ENCODE measurements at places on chromosomes 5 and 9.

DNA sequence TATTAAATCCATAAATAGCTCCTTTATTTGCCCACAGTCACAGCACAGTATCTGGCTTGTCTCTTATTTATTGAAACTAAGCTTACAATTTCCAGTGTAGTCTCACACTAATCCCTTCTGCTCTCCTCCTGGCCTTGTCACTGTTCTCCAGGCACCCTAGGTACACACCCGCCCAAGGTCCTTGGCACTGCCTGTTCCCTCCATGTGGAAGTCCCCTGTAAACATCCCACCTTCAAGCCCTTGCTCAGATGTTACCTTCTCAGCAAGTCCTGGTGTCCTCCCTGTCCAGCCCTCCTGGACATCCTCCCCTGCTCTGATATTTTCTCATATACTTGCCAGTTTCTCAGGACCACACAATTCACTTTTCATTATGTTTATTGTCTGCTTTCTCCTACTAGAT, 44.2 kb upstream of the CFAP157 start:
- DNase-seq, result no peak

DNA sequence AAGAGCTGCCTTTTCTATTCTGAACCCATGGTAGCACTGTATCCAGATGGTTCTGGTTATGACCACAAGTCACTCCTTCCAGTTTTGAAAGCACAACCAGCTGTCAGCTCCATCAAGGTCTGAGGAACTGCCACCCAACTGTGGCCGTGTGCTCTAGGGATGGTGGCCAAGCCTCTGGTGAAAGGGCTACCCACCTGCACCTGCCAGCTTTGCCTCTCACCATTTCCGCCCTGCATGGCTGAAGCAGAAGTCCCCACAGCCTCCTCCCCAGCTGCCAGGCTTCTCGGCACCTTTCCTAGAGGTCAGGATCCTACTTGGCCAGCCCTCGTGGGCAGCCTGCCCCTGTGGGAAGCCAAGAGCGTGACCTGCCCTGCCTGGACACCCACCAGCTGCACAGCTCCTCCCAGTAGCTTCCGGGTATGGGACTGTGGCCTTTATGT, 16.8 kb downstream of the SEMA5A start:
- DNase-seq, result no peak

- DNase-seq, result no peak
Measured at GRCh38 chr9:5714501-5715401, 85.8 kb downstream of the RIC1 start.

DNA sequence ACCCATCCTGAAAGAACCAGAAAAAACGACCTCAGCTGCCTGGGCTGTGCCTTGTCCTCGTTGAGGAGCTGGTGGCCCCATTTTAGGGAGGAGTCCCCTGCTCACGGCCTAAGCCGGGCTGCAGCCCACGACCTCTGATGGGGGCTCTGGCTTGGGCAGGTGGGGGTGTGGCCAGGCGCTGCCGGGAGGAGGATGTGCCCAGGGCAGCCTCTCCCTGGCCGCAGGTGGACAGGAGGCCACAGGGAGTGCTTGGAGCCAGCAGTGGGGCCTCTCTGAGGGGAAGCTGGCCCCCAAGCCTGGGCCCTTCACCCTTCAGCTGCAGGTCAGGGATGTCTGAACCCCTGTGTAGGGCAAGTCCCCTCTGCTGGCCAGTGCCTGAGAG, 2.5 kb downstream of the DIPK1B start:
- no peak for DNase-seq

GRCh38 chr5:135106610-135107471, 72.8 kb upstream of the PITX1 start:
- DNase-seq, result no peak

GRCh38 chr9:23798325-23798724, 27.7 kb downstream of the ELAVL2 start:
- no peak for DNase-seq

GRCh38 chr5:172043865-172044264, 37.4 kb upstream of the FBXW11 start:
- no peak for DNase-seq

- DNase-seq, result no peak
Measured at GRCh38 chr5:23820765-23821471, 313.5 kb downstream of the PRDM9 start.

- no peak for DNase-seq
Measured at GRCh38 chr9:91690540-91691249, 259.3 kb downstream of the ROR2 start.

DNA sequence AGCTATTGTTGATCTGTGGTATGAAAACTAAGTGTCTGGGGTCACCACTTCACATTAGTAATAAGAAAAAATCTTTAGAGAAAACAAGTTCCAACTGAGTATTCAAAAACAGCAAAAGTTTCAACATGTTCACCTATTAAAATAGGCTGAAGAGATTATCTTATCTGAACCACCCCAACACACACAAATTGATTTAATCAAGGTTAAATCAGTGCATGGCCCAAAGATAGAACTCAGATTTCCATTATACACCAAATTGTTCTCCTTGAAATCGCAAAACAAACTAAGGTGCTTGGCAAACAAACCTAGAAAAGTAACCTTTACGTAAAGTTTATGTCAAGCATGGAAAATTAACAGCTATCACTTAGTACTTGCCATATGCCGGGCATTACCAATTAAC, 61.1 kb downstream of the TMEM161B start:
- DNase-seq, result no peak

GRCh38 chr5:149237662-149238061, 34.0 kb upstream of the AFAP1L1 start:
- no peak for DNase-seq

DNA sequence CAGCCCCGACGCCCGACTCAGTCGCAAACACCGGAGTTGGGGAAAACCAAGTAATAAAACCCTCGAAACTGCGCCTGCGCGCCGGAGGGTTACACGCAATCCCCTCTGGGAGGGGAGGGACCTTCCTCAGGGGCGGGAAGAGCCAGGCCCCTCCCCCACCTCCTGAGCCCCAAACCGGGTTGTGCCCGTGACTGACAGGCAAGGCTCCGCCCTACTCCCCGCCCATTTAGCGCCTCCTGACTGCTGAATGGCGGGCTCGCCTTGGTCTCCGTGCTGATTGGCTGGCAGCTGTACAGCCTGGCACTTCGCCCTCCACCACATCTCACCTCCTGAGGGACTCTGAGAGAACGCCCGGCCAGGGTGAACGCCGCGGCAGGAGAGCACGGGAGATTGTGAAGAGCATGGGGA, at the start of gene PRDM9:
Gene PRDM9 (plus strand): TSS at position 332 of the 408 bp plus-strand sequence. CDS start 1,425 bp downstream, outside the sequence.
- DNase-seq, result no peak

- no peak for DNase-seq
Measured at GRCh38 chr5:68673106-68673822, 420.6 kb upstream of the SLC30A5 start.

GRCh38 chr9:127177231-127177630, 54.8 kb upstream of the ANGPTL2 start:
- DNase-seq, result no peak

DNA sequence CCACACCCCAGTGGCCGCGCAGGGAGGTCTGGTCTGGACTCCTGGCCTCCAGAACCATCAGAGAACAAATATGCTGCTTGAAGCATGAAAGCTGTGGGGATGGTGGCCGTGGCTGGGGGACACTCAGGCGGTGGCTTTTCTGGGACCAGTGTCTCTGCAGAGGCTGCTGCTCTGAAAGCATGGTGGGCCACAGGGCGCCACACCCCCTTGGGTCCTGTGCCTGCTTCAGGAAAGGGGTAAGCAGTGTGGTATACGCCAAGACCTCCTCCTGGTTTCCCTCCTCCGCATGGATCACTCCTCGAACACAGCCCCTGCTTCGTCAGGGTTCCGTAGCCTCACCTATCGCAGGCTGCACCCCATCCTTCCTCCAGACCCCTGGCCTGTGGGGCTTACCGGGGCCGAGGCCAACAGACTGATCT, 19.7 kb upstream of the TERT start:
- no peak for DNase-seq

DNA sequence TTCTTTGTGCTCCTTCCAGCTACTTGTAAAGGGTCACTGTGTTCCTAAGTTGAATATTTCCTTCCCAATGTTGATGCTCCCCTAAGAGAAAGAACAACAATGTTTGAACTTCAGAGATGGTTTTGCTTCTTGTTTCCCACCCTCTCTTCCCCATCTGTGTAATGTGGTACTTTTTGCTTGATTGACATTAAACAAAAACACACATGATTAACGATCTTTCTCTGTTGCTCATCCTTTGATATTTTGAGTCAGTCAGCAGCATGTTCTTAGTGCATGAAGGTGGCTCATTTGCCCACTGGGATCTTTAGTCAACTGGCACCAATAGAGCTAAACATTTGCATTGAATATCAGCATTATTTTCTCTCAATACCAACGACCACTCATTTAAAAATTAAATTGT, 313.0 kb upstream of the RIOK2 start:
- no peak for DNase-seq

- no peak for DNase-seq
Measured at GRCh38 chr5:116738615-116739261, 164.1 kb upstream of the SEMA6A start.

GRCh38 chr5:88108490-88109279, 160.0 kb downstream of the TMEM161B start:
- no peak for DNase-seq

DNA sequence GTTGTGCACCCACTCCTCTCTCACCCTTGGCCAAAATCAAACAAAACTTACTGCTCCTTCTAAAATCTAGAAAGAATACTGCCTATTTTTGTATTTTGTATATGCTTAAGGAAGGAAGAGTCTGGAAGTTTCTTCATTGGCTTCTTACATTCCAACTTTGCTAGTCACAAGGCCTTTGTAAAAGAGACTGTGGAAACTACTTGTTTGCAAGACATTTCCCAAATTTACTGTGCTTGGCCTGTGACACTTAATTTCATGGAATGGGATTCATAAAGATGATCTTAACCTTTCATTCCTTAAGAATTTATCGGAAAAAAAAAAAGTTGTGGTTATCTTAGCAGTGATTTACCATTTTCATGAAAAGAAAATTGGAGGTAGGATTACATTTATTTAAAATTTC, 208.9 kb downstream of the VPS13A start:
- DNase-seq, result no peak

GRCh38 chr5:83494087-83494620, 22.6 kb downstream of the VCAN start:
- no peak for DNase-seq

DNA sequence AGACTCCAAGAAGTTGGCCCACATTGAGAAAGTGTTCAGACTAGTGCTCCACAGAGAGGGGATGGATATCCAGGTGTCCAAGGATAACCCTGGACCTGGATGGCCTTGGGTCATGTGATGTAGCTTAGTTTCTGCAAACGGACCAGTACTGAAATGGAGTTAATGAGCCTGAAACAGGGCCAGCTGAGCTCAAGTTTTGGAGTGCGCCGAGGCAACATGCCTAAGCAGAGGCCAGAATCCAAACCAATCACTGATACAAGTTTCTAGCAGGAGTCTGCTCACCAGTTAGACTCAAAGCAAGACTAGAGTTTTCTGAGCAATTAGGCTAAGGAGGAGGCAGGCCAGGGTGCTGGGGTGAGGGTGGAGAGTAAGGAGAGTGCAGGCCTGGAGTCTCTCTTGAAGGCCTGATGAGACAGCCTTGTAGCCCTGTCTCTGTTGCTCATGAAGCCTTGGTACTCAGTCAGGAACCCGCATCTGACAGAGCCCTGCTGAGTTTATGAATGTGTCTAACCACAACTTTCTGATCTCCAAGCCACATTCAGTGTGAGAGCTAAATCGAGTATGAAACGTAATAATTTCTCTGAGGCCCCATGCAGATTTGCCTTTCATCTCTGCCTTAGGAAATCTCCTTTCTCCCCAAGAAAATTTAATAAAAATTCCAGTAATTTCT, 68.9 kb upstream of the EQTN start:
- peak; percentile 46 for DNase-seq

DNA sequence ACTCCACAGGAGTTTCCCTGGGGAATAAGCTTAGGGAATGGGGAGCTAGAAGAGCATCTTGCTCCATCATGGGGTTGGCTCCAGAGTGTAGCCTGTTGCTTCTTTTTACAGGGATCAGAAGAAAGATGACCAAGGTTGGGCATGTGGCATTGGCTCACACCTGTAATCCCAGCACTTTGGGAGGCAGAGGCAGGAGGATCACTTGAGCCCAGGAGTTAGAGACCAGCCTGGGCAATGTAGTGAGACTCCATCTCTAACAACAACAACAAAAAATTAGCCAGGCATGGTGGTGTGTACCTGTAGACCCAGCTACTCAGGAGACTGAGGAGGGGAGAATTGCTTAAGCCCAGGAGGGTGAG, 18.4 kb downstream of the NUDT2 start:
- DNase-seq, result no peak

- DNase-seq, result no peak
Measured at GRCh38 chr5:16693879-16694278, 77.1 kb upstream of the RETREG1 start.

Measured in activated T-helper 2 cell treated with anti-CD3 and anti-CD28 coated beads, Interferon-gamma antibody, Interleukin-2, Interleukin-4, amounts not matched to agents 10 μg/mL and 5 μg/mL and 100 μg/mL, durations not matched to agents 14 hours and 24 hours and 36 hours (primary cell).